ENCODE measurements at places on chromosomes 5 and 9.

GRCh38 chr5:50694027-50694590 is 27.7 kb downstream of the PARP8 start:
- no peak for DNase-seq

DNA sequence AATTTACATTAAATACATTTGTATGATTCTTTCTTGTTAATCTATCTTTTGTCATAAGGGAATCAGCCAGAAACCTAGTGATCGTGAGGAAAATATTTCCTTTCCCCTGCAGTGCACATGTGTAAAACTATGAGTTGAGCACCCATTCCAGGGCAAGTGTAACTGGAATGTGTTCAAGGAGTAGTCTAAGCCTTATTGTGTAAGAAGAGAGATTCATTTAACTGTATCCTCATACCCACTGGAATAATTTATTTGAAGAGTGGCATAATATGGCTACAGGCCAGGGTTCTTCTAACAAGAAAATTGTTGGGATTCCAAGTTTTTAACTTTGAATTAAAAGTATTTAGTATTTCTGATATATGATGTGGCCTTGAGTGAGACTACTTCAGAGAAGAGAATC is 1692.7 kb downstream of the EFNA5 start:
- no peak for DNase-seq

DNA sequence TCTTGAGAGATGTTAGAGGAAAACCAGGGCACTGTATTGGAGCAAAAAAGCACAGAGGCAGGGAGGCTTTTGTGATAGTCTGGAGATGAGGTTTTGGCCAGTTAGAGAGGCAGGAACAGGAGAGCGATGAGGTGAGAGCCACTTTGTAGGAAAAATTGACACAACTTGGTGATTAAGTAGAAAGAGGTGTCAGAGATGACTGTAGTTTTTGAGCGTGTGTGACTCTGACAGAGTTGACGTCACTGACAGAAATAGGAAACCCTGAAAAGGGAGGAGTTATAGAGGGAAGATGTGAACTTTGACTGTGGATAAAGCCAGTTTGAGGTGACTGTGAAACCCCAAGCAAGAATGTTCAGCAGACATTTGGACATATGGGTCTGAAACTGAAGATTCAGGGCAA is 15.7 kb downstream of the NFX1 start:
- no peak for DNase-seq

DNA sequence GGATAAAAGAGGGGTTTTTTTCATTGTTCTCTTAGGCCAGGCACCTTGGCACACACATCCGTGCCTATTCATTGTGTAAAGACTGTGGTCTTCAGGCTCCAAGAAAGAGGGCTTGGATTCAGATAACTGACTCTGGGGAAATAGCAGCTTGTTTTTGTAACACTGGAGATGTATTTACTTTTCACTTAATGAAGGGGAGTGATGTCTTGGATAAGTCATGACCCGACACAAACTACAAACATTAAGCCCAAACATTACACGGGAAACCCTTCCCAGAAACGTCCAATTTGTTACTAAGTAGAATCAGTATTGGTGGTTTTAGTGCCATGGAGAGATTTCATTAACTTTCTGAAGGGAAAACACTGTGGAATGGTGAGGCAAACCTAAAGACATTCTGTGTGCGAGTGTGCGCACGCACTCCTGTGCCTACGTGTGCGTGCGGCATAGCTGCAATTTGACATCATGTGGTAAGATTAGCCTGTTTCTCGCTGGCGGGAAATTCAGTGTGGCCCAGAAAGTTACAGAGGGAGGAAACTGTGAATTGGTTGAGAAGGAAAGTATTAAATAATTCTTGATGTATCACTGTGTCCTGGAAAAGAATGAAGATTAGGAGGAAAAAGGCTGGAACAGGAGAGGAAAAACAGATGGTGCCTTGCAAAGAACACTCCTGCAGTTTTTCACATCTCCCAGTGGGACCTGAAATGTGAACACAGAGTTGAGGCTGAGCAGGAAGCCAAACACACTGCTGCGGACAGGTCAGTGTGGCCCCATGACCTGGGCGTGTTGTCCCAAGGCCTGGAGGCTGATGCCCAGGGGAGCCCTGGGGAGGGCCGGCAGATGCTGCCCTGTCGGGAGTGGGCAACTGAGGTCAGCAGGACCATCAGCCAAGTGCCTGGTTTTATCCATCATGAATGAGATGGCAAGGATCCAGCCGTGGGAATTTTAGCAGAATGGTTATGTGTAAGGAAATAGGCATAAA is 108.5 kb downstream of the GAS1 start:
- no peak for DNase-seq

- no peak for DNase-seq
Observed at GRCh38 chr5:139942243-139942642, 100.9 kb downstream of the NRG2 start.

- no peak for DNase-seq
Observed at GRCh38 chr9:106964329-106964728, 101.4 kb downstream of the ZNF462 start.

- DNase-seq = no peak
Observed at GRCh38 chr9:126915846-126916543, 1.4 kb downstream of the RALGPS1 start.

- no peak for DNase-seq
Observed at GRCh38 chr9:35636135-35636876, 14.4 kb downstream of the SIT1 start.

DNA sequence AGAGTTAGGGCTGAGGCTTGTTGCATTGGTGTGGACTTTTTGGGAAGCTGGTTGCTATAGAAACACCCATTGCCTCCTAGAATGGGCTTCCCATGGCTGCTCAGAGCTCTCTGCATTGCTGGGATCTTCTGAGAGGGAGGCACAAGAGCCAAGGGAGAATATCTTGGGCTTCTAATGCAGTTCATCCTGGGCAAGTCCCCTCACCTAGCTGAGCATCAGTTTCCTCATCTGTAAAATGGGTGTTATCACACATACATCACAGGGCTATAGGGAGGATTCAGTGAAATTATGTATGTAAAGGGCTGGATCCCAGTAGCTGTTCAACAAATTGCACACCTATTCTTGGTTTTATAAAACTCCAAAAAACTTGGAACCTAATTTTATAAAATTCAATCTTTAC is 106.1 kb upstream of the ALDH1B1 start:
- no peak for DNase-seq

GRCh38 chr5:95486191-95486590 is 68.6 kb downstream of the SKIC3 start:
- no peak for DNase-seq

DNA sequence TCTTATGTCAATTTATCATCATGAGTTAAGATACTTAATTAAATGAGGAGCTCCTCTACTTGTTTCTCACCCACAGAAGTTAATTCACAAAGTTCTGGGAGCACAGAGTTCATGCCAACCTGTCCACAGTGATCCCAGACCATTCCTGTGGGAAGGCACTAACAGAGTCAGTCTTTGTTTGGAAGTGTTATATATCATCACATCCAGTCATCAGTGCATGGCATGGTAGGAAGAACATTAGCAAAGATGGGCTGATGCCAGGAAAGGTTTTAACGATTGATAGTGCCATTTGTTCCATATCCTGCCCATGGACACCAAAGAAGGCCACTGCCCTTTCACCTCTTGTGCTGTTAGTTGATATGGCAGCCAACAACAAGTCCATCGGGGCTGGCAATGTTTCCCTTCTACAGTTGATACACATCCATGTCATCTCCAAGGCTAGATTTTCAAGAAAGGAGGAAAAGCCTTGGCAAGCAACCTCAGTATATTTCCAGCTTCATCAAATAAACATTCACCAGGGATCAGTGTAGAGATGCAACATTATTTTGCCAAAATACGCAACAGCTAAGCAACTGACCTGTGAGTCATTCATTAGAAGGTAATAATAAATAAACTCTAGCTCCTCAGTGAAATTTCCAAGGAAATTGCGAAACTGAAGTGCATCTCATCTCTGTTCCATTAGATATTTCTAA is 169.6 kb downstream of the RORB start:
- DNase-seq = no peak

- DNase-seq = no peak
Observed at GRCh38 chr9:136429683-136430491, 9.8 kb downstream of the INPP5E start.

DNA sequence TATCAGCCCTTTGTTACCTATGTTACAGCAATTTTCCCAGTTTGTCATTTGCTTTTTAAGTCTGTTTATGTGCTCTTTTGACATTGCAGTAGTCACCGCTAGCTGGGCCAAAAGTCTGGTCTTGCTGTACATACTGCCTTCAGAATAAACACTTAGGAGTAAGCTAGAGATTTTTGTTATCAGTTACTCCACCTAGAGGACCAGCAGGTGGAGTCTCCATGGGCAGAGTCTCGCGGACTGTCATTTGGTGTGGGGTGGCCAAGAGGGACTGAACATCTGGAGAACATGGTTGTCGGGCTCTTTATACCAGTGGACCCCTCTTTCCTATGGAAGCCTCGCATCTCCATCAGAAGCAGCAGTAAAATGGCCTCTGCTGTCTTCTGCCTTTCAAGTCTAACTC is 10.8 kb upstream of the MGAT1 start:
- no peak for DNase-seq

DNA sequence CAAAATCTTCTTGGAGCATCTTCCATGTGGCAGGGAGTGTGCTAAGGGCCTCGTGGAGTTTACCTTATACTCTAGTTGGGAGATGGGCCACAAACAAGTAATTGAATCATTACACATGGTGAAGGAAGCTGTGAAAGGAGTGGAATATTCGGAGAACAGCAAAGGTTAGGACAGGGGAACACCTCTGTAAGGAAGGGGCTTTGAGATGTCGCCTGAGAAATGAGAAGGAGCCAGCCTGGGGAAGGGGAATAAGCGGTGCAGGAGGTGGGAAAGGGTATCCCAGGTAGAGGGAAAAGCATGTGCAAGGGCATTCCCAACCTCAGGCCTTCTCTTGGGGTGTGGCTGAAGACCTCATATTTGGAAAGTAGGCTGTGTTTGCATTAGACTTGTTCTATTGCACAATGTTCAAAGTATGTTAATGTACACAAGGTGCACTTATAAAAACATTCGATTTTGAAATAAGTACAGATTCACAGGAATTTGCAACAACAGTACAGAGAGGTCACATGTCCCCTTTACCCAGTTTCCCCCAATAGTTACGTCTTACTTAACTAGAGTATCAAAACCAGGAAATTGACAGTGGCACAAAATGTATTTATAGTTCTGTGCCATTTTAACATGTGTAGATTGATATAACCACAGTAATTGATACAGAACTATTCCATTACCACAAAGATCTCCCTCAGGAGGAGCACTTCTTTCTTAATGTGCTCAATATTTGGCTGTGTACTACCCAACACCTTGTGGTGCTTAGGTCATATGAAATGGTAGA is 2.4 kb upstream of the STOM start:
- no peak for DNase-seq

DNA sequence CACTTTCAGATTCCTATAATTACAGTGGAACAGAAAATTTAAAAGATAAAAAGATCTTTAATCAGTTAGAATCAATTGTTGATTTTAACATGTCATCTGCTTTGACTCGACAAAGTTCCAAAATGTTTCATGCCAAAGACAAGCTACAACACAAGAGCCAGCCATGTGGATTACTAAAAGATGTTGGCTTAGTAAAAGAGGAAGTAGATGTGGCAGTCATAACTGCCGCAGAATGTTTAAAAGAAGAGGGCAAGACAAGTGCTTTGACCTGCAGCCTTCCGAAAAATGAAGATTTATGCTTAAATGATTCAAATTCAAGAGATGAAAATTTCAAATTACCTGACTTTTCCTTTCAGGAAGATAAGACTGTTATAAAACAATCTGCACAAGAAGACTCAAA is 29.5 kb downstream of the ZFYVE16 start:
- no peak for DNase-seq

DNA sequence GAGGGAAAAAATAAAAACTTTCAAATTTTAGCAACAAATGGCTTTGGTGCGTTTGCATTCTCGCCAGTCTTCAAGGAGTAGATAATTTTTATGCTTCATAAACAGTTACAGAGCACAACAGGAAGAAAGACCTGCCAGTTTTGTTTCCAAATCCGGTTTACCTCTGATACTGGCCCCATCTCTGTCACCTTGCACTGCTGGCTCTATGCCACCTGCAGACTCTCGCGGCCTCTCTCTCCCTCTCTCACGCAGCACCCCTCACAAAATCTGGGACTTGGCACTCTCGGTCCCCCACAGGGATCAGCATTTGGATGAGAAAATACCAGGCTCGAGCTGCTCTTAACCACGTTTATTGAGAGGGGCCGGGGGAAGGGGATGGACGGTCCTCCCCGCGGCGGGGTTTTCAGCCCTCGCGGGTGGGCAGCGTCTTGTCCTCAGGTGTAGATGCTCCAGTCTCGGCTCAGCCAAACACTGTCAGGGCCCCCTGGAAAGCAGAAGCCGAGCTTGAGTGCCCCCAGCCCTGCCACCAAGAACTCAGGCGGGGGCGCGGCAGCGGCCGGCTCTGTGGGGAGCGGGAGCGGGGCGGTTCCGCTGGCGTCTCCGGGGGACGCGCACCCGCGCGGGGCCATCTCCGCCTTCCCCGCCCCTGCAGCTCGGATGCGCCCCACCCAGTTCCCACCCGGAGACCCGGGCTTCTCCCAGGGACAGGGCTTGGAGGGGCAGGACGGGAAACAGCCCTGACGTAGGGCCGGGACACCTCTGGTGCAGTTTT is 1.3 kb downstream of the SCGB3A1 start:
- no peak for DNase-seq

DNA sequence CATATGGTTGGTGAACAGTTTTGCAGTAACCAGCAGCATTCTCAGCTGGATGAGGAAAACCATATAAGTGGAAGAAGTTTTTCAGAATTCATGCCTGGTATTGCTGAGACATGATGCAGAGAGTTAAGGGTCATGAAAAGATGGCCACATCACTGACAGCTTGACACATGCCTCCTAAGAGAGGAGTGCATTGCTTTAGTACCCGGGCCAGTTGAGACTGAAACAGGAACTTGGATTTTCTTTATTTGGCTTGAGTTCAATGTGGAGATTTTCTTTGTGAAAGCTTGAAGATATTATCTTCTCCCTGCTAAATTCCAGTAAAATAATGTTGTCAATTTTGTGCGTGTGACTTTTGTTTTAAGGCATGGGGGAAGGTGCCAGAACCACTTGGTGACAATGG is 35.8 kb downstream of the HACD4 start:
- DNase-seq = no peak

DNA sequence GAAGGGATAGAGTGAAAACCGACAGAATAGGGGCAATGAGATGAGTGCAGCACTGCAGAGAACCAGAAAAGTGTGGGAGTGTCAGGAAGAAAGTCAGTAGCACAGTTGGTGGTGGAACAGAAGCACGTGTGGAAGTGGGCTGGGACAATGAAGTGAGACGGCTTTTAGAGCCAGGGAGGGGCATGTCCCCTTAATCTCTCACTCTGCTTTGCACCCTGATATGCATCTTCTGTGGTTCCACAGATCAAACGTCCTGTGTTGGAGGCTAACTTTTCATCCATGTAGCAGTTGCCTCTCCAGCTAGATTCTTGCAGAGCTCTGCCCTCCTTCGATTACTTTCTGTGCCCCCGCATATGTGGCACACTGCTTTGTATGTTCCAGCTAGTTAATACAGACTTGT is 163.6 kb downstream of the DOCK8 start:
- no peak for DNase-seq

Data from stimulated activated CD8-positive, alpha-beta memory T cell treated with anti-CD3 and anti-CD28 coated beads, Interleukin-2, amount 100 ng/mL, for 48 hours (primary cell).